Placental pericyte (primary cell): ENCODE measurements at places on chromosomes 2 and 18. TPM values are rescaled to one million over a fixed set of nuclear protein-coding genes. Genes with fewer than 3 reads are reported as not detected.

CIB4 gene
- total RNA-seq = not detected in 2 replicates

PXDN gene
- 471 and 655 TPM in 2 replicates for total RNA-seq

NCKAP5 gene
- total RNA-seq = 6.3 and 21.6 TPM in 2 replicates

FAHD2B gene
- 2.1 and 3.7 TPM in 2 replicates for total RNA-seq

PSMA8 gene
- total RNA-seq = not detected in 2 replicates

DRC1 gene
- total RNA-seq = not detected in 2 replicates
